ENCODE measurements at places on chromosomes 13 and 19.

- no peak for DNase-seq
These were observed 441.1 kb upstream of the HTR2A start for GRCh38 chr13:47337781-47338507.

- DNase-seq: no peak
These were observed 1.1 kb upstream of the NEK3 start for GRCh38 chr13:52160506-52160905.

DNA sequence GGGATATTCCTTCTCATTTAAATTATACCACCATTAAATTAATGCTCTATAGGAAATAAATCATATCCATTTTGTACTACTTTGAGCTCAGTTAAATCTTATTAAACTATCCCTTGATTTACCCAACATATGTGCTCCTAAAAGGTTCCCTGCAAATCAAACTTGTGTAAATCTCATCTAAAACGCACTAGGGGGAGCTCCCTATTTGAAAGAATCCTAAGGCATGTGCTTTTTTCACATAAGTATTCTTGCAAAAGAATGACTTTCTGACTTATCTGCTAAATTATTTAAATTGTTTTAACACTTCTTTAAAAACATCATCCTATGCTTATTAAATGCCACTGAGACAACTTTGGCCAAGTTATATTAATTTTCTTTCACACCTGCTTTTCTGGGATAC lies 7.9 kb downstream of the INTS6 start:
- DNase-seq: peak; percentile 60

- DNase-seq: no peak
These were observed 426 bp downstream of the KLC3 start for GRCh38 chr19:45340899-45341453.

DNA sequence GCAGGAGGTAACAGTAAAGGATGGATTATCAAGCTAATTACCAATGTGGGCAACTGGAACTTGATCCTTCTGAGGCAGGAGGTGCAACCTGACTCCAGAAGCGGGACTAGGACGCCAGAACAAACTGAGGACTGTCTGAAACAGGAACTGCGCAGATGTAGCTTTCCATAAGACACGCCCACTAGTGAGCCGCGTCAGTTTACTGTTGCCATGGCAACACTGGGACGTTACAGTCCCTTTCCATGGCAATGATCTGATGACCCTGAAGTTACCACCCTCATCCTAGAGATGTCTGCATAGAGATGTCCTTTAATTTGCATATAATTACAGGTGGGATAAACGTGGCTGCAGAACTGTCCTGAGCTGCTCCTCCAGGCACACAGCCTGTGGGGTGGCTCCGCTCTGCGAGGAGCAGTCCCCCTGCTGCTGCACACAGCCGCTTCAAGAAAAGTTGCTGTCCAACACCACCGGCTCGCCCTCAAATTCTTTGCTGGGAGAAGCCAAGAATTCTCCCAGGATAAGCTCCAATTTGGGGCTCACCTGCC lies 816.6 kb downstream of the UQCRFS1 start:
- DNase-seq: no peak

- no peak for DNase-seq
These were observed at the start of gene SYT5 for GRCh38 chr19:55179606-55180484. TSS of gene SYT5 (minus strand) at chr19:55180289. CDS start at chr19:55179041, 1,248 bp downstream.

DNA sequence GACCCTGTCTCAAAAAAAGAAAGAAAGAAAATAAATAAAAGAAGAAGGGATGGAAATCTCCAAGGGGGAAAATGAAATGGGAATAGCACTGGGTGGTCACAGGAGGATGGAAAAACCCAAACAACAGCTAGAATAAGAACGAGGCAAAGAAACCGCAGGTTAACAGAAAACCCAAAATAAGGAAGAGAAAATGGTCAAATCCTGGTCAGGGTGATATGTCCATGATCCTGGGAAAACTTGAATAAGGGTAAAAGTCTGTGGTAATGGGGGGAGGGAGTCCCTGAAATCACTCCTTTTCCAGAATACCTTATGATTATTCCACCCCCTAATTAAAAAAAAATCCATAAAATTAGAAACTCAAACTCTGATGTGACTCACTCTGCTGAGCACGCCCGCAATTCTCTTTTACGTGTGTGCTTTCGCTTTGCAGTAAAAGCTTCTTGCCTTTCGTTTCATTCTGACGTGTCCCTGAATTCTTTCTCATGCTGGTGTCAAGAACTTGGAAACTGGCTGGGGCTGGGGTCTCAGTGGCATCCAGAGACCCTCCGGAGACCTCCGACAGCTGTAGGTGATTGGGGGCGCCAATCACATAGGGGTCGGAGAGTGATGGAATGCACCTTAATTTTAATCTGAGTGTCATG lies 4.3 kb upstream of the NAXD start:
- no peak for DNase-seq

GRCh38 chr19:48271531-48272151 lies 1.8 kb downstream of the ZNF114 start:
- no peak for DNase-seq

- no peak for DNase-seq
These were observed 2.7 kb downstream of the PIAS4 start for GRCh38 chr19:4009990-4010807.

GRCh38 chr19:57192077-57192420 lies 749 bp downstream of the ZNF264 start:
- no peak for DNase-seq

DNA sequence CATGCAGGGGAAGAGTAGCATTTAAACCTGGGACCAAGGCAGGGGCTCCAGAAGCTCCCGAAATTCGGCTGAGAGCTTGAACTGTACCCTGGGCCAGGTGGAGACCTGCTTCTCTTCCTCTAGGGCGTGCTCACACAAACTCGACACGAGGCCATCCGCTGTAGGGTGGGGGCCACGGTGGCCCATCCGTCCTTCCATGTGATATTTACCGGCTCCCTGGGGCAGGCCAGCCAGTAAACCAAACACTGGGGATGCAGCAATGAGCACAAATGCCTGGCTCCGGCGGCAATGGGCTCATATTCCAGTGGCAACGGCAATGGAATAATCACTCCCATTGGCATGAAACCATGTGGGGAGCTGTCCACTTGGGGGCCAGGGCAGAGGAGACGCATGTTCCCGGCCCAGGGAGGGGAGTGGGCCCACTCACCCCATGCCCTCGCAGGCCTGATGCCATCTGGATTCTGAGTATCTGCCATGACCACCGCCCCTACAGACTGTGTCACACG lies 10.8 kb downstream of the SH3GL1 start:
- DNase-seq: no peak

DNA sequence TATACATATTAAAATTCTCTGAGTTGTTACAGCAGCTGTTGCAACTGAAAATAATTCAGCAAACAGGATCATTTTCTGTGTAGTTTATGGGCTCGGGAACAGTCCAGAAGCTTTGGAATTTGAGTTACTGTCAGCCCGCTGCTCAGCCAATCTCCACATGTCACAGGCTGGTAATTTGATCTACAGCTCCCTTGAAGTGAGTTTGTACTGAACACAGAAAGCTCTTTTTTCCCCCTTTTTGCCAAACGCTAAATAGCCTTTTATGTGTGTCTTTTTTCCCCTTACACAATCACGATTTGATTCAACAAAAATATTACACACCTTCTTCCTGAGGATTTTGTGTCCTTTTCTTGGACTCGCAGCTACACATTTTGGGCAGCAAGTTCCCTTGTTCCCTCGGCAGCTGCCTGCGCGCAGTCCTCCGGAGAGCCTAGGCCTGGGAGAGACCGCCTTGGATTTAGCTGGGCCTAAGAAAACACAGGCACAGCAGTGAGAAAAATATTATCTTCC lies 371.4 kb downstream of the KCNRG start:
- DNase-seq: peak; percentile 57

DNA sequence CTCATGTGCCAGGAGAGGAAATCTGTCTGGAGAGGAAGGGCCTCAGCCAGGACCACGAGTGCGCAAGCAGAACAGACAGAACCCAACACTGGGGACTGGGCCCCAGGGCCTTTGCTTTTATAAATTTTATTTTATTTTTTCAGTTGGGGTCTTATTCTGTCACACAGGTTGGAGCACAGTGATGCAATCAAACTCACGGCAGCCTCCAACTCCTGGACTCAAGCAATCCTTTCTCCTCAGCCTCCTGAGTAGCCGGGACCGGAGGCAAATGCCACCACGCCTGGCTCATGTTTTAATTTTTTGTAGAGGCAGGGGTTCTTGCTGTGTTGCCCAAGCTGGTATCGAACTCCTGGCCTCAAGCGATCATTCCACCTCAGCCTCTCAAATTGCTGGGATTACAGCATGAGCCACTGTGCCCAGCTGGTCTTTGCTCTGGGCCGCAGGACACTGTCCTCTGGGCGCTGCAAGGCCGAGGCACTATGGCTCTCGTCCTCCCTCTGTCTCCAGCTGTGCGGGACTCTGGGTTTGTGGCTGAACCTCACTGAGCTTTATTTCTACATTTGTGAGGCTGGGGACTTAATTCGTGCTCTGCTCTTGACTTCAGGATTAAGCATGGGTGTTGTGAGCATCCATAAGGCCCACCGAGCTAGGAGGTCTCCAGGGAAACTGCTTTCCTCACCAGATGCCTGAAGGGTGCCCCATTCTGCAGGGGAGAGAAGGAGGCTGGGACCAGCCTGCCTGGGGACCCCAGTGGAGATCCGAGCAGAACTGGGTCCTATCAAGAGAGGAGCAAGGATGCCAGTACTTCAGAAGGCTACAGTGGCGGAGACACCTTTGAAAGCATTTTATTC lies 144.2 kb upstream of the VSTM2B start:
- DNase-seq: no peak

DNA sequence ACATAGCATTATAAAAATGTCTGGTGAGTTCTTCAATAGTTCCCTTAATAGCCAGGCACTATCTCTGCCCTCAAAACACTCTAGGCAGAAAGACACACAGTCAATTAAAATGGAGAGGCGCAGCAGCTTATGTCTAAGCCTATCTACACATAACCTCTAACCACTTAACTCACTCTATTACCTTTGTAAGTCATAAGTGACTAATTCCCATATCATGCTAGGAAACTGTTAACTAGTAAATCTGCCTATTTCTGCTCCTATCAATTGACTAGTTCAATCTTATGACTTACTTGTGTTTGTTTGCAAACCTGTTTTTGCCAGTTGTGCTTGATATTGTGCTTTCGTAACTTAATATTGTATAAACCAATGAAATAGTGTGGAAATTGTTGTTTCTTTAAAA lies 3.2 kb downstream of the CCDC122 start:
- no peak for DNase-seq

DNA sequence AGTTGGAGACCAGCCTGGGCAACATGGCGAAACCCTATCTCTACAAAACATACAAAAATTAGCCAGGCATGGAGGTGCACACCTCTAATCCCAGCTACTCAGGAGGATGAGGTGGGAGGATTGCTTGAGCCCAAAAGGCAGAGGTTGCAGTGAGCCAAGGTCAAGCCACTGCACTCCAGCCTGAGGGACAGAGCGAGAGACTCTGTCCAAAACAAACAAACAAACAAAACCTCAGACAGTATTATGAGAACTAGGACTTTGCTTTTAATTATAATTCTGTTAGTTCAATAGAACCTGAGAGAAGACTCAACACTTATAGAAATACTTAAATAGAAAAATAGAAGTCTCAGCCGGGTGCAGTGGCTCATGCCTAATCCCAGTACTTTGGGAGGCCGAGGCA lies 31.1 kb upstream of the TPM4 start:
- DNase-seq: no peak

- peak; percentile 42 for DNase-seq
These were observed 39.9 kb upstream of the CCNE1 start for GRCh38 chr19:29771708-29772414.

- DNase-seq: peak; percentile 96
These were observed 4.2 kb upstream of the SPACA6 start for GRCh38 chr19:51688671-51689571.

GRCh38 chr13:110113284-110113764 lies 193.6 kb downstream of the COL4A1 start:
- DNase-seq: no peak

GRCh38 chr13:111411151-111411858 lies 90.9 kb downstream of the TEX29 start:
- DNase-seq: no peak
